ENCODE measurements at places on chromosomes 11 and 22. TPM values are rescaled to one million over a fixed set of nuclear protein-coding genes. Genes with fewer than 3 reads are reported as not detected.

The ASPHD2 gene
- 7.3 TPM for total RNA-seq

GRCh38 chr11:123159183-123159857, 35.7 kb downstream of the CLMP start:
- no peak overlapping the region for H3K4me3 ChIP-seq
- H3K27ac ChIP-seq: no peak overlapping the region
- H3K36me3 ChIP-seq: no peaks in the 10 kb centered on the region
- DNase-seq: no peak

DNA sequence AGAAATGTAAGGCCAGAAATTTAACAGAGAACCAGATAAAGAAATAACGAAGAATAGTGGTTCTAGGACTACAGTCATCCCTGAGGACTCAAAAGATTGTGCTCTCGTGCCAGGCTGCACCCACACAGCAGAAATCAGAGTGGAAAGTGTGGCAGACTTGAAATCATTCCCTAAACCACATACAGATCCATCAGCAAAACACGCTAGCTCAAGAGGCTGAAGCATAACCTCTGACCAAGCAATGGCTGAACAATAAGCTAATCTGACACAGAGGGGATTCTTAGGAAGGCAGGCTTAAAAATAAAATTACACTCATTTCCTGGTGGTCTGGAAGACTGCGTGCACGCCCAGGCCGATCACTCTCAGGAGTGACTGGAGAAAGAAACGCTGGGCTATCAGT, 19.0 kb downstream of the NCF4 start:
- H3K27ac ChIP-seq: no peak overlapping the region
- peaks cover 9% of the 10 kb centered on the region for H3K36me3 ChIP-seq
- no peaks in the 10 kb centered on the region for H3K4me1 ChIP-seq
- H3K27me3 ChIP-seq: no peaks in the 10 kb centered on the region
- H3K4me3 ChIP-seq: no peak overlapping the region
- DNase-seq: no peak

- H3K27me3 ChIP-seq: no peaks in the 10 kb centered on the region
- no peaks in the 10 kb centered on the region for H3K36me3 ChIP-seq
- no peaks in the 10 kb centered on the region for H3K4me1 ChIP-seq
- DNase-seq: no peak
These were observed 73.5 kb upstream of the CADM1 start for GRCh38 chr11:115577701-115578100.

The PNPLA3 gene
- total RNA-seq: not detected

DNA sequence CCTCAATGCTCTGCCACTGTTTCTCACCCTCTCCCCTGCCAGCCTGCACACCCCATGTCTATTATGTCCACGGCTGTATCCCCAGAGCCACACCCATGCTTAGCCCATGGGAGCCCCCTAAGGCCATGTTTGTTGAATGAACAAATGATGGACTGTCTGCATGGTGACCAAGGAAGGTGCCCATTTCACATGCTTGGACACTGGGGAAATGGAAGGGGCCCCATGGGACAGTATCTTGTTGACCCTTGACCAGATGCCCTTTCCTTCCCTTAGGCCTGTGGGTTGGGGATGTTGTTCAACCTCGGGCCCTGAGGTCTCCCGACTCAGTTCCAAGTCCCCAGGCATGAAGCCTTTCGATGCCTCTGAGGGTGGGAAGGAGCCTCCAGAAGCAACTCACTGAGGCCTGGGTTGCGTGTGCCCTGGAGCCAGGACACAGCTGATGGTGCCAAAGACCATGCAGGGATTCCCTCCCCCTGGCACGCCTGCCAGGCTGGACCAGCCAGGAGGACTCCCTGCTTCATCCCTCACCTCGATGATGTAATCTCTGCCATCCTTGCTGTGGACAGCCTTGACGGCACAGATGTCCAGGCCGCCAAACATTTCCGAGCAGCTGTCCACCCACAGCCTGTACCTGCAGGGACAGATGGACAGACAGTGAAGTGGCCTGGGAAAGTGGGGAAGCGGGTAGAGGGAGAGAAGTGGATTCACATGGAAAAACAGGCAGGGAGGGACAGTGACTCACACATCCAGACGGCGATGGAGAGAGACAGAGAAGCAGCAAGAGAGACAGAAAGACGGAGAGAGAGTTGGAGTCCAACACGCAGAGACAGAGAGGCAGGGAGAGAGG, 58.9 kb downstream of the FBXO7 start:
- no peaks in the 10 kb centered on the region for H3K4me1 ChIP-seq
- no peak overlapping the region for H3K27ac ChIP-seq
- H3K4me3 ChIP-seq: no peak overlapping the region
- H3K36me3 ChIP-seq: no peaks in the 10 kb centered on the region

- H3K27me3 ChIP-seq: no peaks in the 10 kb centered on the region
- no peak for DNase-seq
- H3K4me1 ChIP-seq: no peaks in the 10 kb centered on the region
- H3K36me3 ChIP-seq: no peaks in the 10 kb centered on the region
These were observed 72.7 kb upstream of the RTL6 start for GRCh38 chr22:44570476-44571445.

DNA sequence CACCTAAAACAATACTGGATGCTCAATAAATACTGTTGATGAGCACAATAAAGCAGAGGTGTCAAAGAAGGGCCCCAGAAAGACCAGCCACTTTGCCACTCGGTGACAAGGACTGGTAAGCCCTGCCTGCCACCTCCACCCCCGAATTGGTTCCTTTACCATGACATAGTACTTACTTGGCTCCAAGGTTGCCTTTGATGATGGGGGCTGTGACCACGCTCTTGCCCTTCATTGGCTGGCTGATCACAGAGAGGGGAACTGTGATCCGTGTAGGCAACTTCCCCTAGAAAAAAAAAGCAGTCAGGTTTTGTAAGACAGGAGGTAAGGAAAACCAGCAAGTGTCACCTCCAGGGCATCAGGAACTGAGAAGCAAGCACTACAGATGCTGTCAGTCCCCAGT, 29.7 kb downstream of the NFRKB start:
- H3K27me3 ChIP-seq: no peaks in the 10 kb centered on the region
- no peak for DNase-seq
- H3K36me3 ChIP-seq: peaks cover 2% of the 10 kb centered on the region

- H3K27me3 ChIP-seq: no peaks in the 10 kb centered on the region
- no peak for DNase-seq
- H3K36me3 ChIP-seq: no peaks in the 10 kb centered on the region
- peak overlapping the region; percentile 29 for H3K27ac ChIP-seq
- H3K4me1 ChIP-seq: peaks cover 39% of the 10 kb centered on the region
These were observed 271.2 kb upstream of the SYN3 start for GRCh38 chr22:33329398-33329797.

Measured in B cell (primary cell).